Omental fat pad (tissue), 4 donors: ENCODE measurements at places on chromosomes 3 and 15.

- no peak for DNase-seq
Measured at GRCh38 chr3:154931484-154931883, 148.6 kb upstream of the MME start.

DNA sequence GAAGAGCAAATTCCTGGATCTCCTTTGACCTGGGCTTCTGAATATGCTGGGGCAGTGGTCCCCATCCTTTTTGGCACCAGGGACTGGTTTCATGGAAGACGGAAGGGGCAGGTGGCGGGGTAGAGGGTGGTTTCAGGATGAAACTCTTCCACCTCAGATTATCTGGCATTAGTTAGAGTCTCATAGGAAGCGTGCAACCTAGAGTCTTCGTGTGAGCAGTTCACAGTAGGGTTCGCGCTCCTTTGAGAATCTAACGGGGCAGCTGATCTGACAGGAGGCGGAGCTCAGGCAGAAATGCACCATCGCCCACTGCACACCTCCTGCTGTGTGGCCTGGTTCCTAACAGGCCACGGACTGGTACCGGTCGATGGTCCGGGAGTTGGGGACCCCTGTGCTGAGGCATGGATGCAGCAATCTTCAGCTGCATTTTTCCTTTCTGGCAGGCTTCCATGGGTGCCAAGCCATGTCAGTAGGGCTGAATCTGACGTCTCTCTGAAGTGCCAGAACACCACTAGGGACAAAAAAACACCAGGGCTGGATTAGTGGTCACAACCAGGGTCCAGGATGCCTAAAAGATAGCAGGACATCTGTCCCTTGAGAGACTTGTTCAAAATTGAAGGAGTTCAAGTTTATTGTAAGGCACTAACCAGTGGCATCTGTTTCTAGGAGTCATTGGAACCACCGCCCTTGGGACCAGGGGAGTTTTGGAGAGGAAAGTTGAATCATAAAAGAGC lies 8.4 kb upstream of the GOLGB1 start:
- no peak for DNase-seq

DNA sequence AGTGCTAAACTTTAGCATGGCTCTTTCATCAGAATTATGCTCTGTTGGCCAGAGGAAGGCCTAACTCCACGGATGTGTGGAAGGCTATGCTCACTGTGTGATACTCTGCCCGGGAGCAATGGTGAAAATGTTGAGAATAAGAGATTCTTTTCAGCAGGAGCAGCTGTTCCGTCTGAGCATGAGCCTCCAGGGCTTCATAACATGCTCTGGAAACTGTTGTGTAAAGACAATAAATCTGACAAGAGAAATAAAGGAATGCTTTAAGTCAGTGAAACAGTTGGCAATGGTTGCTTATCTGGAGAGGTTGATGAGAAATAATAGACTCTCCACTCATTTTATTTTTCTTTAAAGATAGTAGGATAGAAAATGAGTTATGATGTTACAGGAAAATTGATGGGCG lies 269.8 kb downstream of the DIPK2A start:
- no peak for DNase-seq

DNA sequence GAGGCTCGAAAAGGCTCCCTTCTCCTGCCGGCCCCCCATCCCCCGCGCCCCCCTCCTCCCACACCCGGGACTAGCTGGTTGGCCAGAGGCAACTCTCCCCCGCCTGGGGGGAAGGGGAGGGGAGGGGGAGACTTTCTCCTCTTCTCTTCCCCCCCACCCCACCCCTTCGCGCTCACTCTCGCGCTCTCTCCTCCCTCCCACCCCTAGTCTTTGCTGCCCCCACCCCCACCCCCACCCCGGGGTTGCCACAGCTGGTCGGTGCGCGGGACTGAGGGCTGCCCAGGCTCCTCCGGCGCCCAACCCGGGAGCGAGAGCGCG lies 710 bp downstream of the MECOM start:
- DNase-seq: no peak

GRCh38 chr3:42691816-42692666 lies 6.7 kb downstream of the KLHL40 start:
- no peak for DNase-seq

DNA sequence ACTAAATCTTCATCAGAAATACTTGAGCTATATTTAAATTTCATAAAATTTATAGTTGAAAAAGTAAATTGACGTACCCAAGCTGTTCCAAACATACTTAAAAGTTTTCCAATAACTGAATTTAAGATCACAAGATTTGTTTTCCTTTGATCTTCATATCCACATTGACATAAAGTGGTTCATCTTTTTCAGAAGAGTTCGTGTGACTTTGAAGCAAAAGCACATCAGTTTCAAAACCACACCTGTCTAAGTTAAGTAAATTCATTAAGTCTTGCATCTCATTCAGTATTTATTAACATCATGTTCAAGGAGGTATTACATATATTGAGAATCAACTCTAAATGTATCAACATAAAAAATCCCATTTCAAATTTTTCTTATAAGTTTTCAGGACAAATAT lies 79.5 kb downstream of the BFSP2 start:
- DNase-seq: no peak

GRCh38 chr3:17500618-17501017 lies 241.8 kb downstream of the TBC1D5 start:
- no peak for DNase-seq

GRCh38 chr15:41834096-41834495 lies 4.6 kb upstream of the PLA2G4B start:
- no peak for DNase-seq
